Esophagus squamous epithelium (tissue), 5 donors: ENCODE measurements at places on chromosomes 12 and 14.

DNA sequence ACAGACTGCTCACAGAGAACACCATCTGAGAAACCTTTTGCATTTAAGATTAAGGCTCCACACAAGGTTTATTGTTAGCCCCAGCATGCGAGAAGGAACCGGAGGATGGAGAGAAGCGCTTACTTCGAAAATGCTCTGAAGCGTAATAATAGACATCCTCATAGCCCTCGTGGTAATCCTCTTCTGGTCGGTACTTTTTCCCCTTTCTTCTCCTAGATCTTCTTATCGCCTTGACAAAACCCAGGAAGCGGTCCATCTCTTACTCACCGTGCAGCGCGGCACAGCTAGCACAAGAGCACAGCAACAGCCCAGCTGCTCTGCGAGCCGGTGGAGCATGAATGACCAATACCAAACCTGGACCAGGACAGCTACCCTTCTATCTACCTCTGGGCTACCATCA lies 125.1 kb upstream of the GRIP1 start:
- DNase-seq, result no peak

GRCh38 chr12:108811411-108812180 lies 45.8 kb downstream of the SSH1 start:
- no peak for DNase-seq

DNA sequence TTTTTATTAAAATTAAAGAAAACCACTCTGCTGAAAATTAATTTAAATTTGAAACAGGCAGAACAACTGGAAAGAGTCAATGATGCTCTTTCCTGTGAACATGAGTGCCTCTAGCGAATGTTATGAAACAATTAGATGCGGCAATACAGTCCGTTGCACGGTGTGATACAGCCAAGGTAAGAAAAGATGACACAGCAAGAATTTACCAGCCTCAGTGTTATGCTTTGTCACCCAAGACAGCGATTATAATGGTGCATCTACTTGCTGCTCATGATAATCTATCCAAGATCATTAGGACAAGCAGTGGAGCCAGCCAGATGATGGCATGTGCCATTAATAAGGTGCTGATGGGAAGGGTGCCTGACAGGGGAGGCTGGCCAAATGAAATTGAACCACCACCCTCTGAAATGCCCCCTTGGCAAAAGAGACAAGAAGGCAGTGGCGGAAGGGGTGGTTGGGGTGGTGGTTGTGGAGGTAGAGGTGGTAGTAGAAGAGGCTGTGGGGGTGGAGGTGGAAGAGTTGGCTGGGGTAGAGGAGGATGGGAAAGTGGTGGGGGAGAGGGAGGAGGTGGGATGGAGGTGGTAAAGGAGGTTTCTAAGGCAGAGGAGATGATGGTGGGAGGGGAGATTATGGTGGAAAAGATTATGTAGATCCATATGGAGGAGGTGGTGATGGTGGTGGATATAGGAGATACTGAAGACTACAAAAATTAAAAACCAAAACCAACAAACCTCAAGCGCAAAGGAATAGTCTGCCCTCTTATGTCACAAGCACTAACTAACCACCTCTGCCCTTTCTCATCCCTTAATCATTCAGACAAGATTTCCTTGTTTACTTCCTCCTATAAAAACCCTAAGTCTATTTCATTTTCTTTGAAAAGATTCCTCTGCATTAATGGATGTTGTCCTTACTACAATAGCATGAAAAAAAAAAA lies 4.0 kb upstream of the RESF1 start:
- DNase-seq, result no peak

- no peak for DNase-seq
Observed at GRCh38 chr14:77580477-77580876, 36.0 kb downstream of the SPTLC2 start.

- DNase-seq, result no peak
Observed at GRCh38 chr14:75282170-75282554, 3.5 kb downstream of the FOS start.

DNA sequence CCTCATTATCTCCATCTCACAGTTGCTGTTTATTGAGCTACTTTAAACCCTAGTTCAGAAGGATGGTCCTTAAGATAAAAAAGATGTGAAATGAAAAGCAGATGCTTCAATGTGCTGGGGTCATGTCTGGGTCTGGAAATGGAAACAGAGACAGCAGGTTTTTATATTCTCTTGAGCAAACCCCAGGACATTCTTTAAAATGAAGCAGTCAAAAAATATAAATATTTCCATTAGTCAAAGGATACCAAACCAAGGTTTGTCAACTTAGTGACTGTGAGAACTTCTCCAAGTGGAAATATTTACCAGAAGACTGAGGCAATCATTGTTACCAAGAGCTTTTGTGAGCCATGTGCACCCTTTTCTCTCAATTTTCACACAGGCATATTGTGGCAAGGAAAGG lies 102.5 kb upstream of the DIO2 start:
- no peak for DNase-seq

GRCh38 chr12:17197971-17198370 lies 592.0 kb upstream of the LMO3 start:
- DNase-seq, result no peak

DNA sequence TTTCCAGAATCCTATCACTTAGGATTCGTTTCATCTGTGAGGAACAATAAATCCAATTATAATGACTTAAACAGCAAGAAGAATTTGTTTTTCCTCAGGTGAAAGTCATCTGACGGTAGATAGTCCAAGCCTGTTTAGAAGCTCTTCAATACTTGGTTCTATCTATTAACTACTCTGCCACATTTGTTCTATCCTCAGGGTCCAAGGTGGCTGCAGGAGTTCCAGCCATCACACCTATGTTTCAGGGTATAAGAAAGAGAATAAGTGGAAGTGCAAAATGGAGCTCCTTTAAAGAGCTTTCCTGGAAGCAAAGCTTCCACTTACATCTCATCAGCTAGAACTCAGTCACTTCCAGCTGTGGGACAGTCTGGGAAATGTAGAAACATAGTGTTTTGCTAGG lies 72.1 kb upstream of the CCDC60 start:
- no peak for DNase-seq

DNA sequence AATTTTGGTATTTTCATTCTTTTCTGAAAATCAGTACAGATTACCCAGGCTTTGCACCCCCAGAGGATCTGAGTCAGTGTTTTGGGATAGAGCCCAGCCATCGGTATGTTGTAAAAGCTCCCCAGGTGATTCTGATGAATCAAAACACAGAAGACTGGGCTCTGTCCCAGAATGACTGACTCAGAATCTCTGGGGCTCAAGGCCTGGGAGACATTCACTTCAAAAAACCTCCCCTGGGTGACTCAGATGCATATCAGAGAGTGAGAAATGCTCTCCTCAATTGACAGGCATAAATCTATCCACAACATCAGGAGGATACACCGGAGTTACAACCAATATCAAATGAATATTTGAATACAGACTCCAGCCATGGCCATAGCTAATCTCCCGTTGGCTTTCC lies 32.6 kb downstream of the SLC35F4 start:
- no peak for DNase-seq

DNA sequence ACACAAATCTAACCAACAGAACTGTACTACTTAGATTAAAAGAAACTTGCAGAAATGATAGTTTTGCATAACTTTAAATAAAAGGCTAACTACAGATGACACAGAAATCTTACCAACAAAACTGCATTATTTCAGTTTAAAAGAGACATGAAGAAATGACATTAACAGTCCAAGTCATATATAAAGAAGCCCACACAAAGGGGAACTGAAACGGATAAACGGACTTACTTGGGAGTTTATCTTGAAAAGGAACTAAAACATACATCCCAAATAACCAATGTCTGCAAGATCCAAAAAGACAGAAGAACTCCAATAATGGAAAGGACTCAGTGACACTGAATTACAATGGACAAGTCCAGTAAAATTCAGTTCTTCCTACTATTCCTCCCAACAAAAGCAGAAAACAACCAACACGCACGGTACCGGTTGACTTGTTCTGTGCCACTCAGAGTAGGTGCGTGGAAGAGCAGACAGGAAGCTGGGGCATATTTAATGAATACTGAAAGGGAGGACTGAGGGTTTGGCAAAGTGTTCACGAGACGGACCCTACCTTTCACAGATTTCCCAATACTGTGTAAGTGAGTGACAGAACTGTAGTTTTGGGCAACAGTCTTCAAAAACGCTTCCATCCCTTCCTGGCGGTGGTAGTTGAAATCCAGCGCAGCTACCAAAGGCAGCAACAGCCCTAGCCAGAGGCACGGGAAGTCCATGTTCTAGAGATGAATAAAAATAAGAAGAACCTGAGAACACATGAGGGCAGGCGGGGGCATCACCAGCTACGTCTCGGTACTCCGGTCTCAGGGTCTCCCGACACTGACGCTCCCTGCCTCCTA lies 627 bp downstream of the CPM start:
- no peak for DNase-seq

DNA sequence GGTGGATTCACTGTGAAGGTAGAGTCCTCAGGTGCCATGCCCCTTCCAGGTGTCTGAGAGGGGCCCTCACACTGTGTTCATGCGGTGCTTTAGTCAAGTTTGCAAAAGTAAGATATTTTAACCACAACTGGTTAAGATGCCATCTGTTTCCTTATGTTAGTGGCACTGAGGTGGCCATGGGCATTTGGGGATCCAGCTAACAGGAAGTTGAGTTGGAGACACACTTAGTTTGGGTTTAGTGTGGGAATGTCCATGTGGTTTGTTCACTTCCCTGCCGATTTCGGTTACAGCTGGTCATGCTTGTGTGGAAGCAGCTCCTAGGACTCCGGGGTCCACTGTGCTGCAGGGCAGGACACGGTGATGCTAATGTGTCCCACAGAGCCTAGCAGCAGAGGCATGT lies 17.3 kb upstream of the ABHD12B start:
- no peak for DNase-seq

- no peak for DNase-seq
Observed at GRCh38 chr14:31271648-31272047, 64.1 kb upstream of the HECTD1 start.

GRCh38 chr14:53306267-53306721 lies 153.2 kb upstream of the DDHD1 start:
- no peak for DNase-seq

DNA sequence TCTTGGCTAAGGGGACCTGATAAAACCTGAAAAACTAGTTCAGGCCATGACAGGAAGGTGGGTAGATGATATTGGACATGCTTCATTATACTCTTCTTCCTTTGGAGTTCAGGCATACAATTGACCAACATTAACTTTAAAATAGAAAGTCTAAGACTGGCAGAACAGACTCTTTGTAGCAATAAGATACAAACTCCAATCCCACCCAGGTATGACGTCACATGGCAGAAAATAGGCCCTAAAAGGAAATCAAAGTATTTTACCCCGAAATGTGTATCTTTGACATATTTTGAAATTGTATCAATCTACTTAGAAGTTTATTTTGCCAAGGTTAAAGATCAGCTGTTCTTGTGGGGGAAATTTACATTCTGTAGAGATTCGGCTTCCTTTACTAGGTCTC lies 198.1 kb upstream of the LRIG3 start:
- DNase-seq, result no peak

GRCh38 chr12:53427905-53428594 lies 4.4 kb downstream of the AMHR2 start:
- no peak for DNase-seq

- no peak for DNase-seq
Observed at GRCh38 chr14:54489318-54489683, 521 bp upstream of the GMFB start.

GRCh38 chr12:41174602-41175001 lies 13.5 kb upstream of the PDZRN4 start:
- DNase-seq, result no peak

DNA sequence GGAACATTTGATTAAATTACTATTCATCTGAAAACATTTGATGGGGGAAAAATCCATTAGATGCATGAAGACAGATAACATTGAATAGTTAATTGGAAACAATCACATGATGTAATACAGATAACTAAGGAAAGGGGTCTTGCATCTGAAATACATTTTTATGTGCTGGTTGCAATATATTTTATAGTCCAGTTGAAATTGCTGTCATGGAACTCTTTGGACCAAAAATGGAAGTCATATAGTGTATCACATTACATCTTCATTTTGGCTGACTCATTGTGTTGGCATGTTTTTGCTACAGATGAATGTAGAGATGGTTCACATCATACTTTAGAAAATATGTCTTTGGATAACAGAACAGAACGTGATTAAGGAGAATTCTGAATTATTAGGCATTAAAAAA lies 43.0 kb upstream of the GNPNAT1 start:
- DNase-seq, result no peak

- no peak for DNase-seq
Observed at GRCh38 chr12:127903146-127903545, 363.8 kb upstream of the TMEM132C start.

- DNase-seq, result no peak
Observed at GRCh38 chr14:102080183-102081080, 6.4 kb downstream of the HSP90AA1 start.

DNA sequence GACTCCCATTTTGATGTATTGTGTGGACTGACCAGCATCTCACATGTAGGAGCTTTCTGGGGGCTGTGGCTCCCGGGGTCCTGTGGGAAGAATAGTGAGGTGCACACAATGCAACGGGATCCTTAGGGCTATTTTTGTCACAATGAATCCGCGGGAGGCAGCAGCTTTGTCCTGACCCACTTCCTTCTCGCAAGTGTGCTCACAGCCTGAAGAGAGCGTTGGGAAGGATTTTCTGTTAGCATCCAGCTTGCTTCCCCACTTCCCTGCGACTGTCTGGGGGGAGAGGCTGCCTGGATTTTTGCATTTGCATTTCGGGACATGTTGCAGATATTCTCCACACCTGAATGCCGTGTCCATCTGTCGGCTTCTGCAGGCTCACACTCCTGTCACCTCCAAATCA lies 31.9 kb downstream of the FZD10 start:
- no peak for DNase-seq

DNA sequence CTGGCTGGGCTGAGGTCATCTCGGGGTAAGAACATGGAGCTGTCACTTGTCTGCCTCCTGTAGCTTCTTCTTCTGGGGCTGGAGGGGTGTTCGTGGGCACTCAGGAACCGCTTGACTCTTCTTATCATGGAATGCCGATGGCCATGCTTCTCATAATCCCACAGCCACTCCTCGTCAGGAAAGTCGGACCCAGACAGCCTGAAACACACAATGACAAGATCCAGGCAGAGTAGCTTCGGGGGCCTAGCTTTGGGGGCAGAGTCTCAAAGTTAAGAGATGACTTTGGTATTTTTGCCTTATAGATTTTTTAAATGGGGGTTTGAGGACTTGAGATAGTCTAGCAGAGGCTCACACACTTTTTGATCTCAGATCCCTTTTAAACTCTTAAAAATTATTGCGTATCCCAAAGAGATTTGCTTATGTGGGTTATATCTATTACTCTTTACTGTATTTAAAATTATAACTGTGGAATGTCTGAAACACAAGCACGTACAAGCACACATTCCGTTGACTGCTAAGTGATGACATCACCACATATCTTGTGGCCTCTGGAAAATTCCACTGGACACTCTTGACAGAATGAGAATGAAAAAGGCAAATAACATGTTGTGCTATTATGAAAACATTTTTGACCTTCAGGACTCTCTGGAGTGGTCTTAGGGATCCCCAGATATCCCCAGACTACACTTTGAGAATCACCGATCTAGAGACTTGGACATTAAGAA lies 43.3 kb downstream of the BEST3 start:
- no peak for DNase-seq

DNA sequence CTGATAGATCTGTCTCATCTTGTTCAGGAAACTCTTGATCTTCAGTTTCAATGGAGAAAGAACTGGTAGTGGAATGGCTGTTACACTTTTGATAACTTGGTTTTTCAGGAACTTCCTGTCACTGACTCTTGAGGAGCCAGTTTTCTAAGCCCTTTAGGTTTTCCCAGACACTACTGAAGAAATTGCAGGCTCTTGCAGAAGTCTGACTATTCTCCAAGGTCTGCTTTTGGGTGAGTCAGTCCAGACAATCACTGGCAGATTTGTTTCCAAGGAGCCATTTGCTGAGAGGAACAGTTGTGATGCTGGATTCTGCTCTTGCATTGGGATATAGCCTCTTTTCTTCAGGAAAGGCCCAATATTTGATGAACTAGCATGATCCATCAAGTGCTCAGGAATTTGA lies 468.0 kb downstream of the FUT8 start:
- DNase-seq, result no peak
